ENCODE measurements at places on chromosomes 4 and X.

DNA sequence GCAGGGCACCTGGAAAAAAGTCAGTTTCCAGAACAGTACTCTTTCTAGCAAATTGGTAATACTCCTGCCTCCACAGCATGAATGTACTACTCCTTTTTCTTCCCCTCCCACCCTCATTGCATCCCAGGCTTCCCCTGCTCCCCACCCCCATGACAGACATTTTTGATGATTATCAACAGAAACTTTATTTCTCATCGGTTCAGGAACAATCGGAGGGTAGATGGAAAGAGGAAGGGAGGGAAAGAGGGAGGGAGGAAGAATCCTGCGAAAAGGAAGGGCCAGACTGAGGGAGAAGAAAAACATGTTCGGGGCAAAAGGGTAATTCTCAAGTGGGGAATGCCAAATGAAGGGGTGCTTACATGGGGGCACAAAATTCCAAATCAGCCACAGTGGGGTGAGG lies 705 bp upstream of the CXorf65 start:
- no peak for DNase-seq

DNA sequence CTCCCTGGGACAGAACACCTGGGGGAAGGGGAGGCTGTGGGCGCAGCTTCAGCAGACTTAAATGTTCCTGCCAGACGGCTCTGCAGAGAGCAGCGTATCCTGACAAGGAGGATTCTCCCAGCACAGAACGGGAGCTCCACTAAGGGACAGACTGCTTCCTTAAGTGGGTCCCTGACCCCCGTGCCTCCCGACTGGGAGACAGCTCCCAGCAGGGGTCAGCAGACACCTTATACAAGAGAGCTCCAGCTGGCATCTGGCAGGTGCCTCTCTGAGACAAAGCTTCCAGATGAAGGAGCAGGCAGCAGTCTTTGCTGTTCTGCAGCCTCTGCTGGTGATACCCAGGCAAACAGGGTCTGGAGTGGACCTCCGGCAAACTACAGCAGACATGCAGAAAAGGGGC lies 44.5 kb upstream of the FAAH2 start:
- DNase-seq, result no peak

- DNase-seq, result no peak
These were observed 1100.0 kb upstream of the SLIT2 start for GRCh38 chr4:19151684-19152083.

GRCh38 chrX:440636-441035 lies 53.9 kb upstream of the PPP2R3B start:
- DNase-seq, result no peak

GRCh38 chr4:171007618-171008390 lies 805.4 kb upstream of the GALNTL6 start:
- no peak for DNase-seq

DNA sequence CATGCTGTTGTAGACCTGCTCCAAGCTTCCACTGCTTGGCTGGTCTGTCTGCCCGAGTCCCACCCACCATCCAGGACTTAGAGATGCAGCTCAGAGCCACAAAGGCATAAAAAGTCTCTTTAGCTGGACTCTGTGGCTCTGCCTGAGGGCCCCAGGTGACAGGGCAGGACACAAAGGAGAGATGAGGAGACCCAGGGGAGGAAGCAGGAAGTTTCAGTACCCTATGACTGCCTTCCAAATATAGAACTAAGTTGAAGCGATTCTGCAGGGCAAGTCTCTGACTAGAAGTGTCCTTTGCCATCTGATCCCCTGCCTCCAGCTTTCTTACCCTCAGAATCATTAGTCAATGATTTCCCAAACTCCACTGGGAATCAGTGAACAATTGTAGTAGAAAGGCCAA lies 11.2 kb upstream of the CXCR3 start:
- DNase-seq, result no peak

DNA sequence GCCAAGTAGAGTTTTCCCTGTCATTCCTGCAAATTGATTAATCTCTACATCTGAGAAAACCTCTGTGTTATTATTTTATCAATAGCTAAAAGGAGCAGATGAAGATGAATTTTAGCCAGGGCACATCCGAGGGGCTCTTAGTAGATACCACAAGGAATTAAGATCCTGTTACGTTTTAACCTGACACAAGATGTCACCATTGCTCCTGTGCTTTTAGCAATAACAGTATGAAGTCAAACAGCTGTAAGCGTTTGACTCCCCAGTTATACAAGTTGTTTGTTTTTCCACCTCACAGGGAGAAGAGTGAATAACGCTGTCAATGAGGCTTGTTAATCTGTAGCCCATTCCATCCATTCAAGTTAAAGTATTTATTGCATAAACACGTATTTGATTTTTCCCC lies 76.0 kb upstream of the AP1S2 start:
- DNase-seq, result no peak

DNA sequence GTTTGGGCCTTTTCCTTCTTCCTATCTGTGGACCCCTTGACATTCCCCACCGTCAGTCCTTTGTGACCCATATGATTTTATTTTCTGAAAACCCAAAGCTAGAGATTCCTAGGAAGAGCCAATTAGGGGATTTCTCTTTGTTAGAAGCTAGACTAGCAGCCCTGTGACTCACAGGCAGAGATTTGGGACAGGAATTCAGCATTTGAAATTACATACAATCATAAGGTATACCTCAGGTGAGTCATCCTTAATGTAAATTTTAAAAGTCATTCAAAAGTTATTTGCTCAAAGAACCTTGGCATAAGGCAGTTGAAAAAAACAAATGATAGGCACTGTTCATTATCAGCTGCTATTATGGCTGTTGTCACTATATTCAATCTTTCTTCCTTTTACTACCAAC lies 40.6 kb downstream of the USP26 start:
- no peak for DNase-seq

GRCh38 chr4:26789208-26789607 lies 71.4 kb upstream of the STIM2 start:
- DNase-seq, result no peak
